ENCODE measurements at places on chromosomes 7 and 10. TPM values are rescaled to one million over a fixed set of nuclear protein-coding genes. Genes with fewer than 3 reads are reported as not detected.

DNA sequence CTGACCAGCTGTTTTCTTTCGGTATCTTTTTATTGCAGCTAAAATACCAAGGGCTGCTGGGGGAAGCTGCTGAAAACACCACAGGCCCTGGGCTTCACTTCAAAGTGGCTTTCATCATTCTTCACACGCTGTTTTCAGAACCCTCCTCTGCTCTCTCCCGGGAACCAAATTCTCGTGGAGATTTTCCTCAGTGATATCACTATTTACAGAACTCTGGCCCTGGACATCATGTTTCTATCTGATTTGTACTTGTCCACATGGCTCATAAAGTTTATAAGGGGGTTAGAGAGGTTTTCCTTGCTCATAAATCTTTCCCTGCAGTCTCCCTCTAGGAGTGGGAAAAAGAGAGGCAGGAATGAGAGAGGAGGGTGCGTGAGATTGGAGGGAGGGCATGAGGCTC lies 177.4 kb upstream of the NPVF start:
- no peak overlapping the region for H3K4me3 ChIP-seq
- no peaks in the 10 kb centered on the region for H3K36me3 ChIP-seq
- H3K27ac ChIP-seq = no peak overlapping the region
- no peaks in the 10 kb centered on the region for H3K27me3 ChIP-seq
- no peak for DNase-seq

DNA sequence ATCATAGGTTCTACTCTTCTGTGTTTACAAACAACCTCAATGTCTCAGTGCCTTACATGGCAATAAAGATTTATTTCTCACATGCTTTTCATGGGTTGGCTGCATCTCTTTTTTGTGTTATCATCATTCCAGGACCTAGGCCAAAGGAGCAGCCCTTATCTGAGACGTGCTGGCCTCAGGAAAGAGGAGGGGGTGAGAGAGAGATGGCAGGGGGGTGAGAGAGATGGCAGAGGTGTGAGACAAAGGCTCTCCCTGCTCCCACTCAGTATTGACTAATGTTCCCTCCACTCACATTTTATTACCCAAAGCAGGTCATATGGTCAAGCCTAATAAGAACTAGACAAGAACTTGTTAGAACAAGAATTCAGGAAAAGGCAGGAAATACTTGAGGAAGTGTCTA lies 120.1 kb upstream of the PRR15 start:
- no peak overlapping the region for H3K4me3 ChIP-seq
- no peak overlapping the region for H3K27ac ChIP-seq
- H3K27me3 ChIP-seq = no peaks in the 10 kb centered on the region

DNA sequence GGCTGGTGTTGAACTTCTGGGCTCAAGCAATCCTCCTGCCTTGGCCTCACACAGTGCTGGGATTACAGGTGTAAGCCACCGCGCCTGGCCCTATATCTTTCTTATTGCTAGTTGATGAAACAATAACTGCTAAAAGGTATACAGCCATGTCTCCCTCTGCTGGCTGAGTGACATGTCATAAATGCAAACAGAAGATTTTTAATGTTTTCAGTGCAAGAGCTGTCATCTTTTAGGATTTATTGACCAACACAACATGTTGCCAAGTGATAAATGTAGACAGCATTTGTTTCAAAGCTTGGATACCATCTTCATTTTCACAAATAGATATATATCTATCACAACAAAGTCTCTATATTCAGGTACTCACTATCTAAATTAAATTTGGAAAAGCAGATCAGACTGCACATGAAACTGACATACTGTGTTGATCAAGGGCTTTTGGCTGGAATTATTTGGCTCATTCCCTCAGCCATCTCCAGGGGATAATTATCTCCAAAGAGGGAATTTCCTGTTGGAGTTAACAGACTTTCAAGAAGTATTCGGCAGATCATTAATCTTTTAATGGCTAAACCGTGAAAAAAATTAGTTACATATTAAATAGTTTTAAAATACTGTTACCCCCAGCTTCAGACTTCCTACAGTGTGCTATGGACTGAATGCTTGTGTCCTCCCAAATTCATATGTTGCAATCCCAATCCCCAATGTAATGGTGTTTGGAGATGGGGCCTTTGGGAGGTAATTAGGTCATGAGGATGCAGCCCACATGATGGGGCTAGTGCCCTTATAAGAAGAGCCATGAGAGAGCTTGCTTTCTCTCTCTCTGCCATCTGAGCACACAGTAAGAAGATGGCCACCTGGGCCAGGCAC lies 41.3 kb upstream of the SRPK2 start:
- DNase-seq = no peak
- H3K27ac ChIP-seq = no peak overlapping the region
- H3K4me3 ChIP-seq = no peak overlapping the region
- no peaks in the 10 kb centered on the region for H3K4me1 ChIP-seq
- no peaks in the 10 kb centered on the region for H3K27me3 ChIP-seq

SFTPD gene
- 3.0 TPM for total RNA-seq

- DNase-seq = no peak
- no peaks in the 10 kb centered on the region for H3K4me1 ChIP-seq
- H3K4me3 ChIP-seq = no peak overlapping the region
- H3K27me3 ChIP-seq = peaks cover 4% of the 10 kb centered on the region
Measured at GRCh38 chr10:1472178-1472958, 265.0 kb downstream of the ADARB2 start.

TAS2R4 gene
- 6.0 TPM for total RNA-seq

DNA sequence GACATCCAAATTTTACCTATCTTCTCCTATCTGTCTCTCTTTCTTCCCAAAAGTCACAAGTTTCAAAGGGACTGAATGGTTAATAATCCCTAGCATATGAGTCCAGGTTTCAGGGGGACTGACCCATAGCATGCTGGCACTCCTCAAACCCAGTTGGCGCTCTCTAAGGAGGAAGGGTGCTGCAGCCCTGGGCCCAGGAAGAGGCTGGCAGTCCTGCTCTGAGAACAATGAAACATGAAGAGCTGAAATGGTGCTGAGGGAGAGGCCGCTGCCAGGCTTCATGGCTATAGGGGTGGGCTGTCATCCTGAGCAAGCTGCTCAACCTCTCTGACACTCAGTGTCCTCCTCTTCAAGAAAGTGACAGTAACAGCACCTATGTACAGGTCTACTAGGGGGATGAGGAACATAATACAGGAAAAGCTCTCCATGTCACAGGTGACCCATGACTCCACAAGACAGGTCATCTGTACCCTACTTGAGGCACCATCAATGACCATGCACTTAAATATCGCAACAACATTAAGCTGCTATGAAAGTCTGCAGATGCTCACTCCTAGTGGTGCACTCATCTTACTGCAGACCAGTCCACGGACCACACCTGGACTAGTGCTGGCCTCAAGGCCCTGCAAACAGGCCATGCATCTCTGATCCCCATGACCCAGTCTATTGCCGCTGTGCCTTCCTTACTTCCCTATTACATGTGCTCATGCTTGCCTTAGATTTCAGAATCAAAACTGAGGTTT lies 17.0 kb downstream of the COBL start:
- H3K36me3 ChIP-seq = no peaks in the 10 kb centered on the region
- H3K27ac ChIP-seq = no peak overlapping the region
- H3K27me3 ChIP-seq = no peaks in the 10 kb centered on the region
- peaks cover 6% of the 10 kb centered on the region for H3K4me1 ChIP-seq

OGDHL gene
- not detected for total RNA-seq

DNA sequence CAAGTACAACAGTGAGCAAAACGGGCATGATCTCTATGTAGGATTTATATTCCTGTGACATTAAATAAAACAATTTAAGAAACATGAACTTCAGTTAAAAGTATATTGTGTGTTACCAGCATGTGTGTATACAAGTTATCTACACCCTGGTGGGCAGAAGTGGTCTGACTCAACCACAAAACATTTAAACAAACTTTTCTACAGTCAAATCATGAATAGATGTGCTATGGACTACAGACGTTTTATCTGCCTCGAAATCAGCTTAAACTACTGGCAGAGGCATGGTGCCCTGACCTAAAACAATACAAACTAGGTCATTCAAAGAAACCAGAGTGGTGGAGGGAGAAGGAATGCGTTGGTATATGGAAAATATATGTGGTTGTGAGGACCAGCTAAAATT lies 3.6 kb downstream of the ARL3 start:
- no peak overlapping the region for H3K4me3 ChIP-seq
- H3K36me3 ChIP-seq = no peaks in the 10 kb centered on the region
- peaks cover 20% of the 10 kb centered on the region for H3K4me1 ChIP-seq
- no peak for DNase-seq

Data from suprapubic skin (tissue), 4 donors.